ENCODE measurements at places on chromosomes 5 and 9. TPM values are rescaled to one million over a fixed set of nuclear protein-coding genes. Genes with fewer than 3 reads are reported as not detected.
A peak's percentile ranks its signal among the peaks of the same experiment; 100 is the strongest.

GRCh38 chr9:33048054-33048465, 23.0 kb downstream of the DNAJA1 start:
- no peak for DNase-seq

DNA sequence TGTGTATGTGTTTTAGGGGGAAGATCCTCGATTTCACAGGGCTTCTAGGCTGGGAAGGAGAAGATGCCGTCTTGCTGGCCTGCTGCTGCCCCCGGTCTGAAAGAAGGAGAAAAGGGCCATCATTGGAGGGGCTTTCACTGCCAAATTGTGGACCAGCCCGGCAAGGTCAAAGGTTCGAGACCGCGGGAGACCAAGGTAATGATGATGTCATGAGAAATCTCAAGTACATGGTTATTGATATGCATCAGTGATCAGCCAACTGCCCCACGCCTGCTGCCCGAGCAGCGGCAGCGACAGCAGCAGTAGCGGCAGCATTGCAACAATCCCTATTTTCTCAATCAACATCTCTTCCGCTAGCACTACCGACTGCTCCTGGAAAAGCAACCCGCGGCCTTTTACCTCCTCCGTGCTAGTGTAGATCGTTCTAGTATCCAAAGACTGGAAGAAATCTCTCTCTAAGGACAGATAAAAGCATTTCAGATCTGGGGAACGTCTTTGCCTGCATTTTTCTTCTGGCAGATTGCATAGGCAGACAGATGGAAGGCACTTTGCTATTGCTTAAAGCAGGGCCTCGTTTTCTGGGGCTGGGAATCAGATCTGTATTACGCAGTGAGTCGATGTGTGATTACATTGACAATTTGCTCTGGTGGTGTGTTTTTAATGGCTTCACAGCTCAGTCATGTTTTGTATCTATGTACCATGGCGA, 215.3 kb downstream of the MEF2C start:
- no peak for DNase-seq

- no peak for DNase-seq
These were observed 62.9 kb upstream of the ORM1 start for GRCh38 chr9:114259798-114260523.

GRCh38 chr9:3477236-3477834, 48.5 kb downstream of the RFX3 start:
- no peak for DNase-seq

DNA sequence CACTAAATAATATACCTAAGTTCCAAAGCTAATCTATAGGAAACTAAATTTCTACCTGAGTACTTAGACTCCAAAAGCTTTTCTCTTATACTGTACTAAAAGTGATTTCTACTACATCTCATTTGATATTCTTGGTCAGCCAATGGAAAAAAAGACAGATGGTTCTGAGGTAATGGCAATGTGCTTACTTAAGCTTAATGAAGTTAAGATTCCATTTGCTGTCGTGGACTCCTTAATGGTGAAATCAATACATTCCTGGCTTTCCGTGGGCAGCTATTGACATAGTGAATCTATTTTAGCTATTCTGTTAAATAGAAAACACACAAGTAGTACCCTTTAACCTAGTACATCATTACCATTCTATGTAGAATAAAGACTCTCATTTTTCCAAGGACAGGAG, 1825.6 kb upstream of the CDH9 start:
- DNase-seq: no peak

- DNase-seq: no peak
These were observed 675.2 kb downstream of the ACTL7B start for GRCh38 chr9:108180541-108180940.

GRCh38 chr9:36961561-36962325, 72.3 kb downstream of the PAX5 start:
- no peak for DNase-seq

GRCh38 chr9:112711050-112711689, 6.7 kb downstream of the INIP start:
- no peak for DNase-seq

GRCh38 chr5:119343766-119344165, 12.1 kb upstream of the TNFAIP8 start:
- DNase-seq: no peak

DNA sequence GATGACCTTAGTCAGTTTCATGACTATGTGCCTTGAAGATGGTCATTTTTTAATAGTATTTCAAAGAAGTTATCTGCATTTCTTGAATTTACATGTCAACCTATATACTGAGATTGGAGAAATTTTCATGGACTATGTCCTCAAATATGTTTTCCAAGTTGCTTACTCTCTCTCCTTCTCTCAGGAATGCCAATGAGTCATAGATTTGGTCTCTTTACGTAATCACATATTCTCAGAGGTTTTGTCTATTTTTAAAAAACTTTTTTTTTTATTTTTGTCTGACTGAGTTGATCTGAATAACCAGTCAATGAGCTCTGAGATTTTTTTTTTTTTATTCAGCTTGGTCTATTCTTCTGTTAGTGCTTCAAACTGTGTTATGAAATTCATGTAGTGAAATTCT, 374.7 kb upstream of the GRIN3A start:
- no peak for DNase-seq

- DNase-seq: no peak
These were observed 175.3 kb upstream of the KLF9 start for GRCh38 chr9:70589571-70590314.

- no peak for DNase-seq
These were observed 108.4 kb downstream of the ALDH1A1 start for GRCh38 chr9:72844440-72844768.

DNA sequence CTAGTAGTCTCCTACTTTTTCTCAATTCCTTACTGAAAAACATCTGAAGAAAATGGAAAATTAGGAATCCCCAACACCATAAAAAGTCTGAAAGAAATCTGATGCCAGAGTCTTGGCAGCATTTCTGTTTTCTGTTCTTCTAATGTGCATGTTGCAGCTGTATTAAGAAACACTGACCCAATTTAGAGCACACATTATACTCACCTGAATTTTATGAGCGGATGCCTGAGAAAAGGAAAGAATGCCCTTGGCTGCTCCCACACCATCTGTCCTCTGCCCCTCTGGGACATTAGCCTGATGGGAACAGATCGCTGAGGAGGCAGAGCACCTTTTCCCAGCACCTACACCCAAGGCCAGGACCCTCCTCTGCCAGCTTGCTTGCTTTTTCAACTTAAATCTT, 14.1 kb upstream of the ANP32B start:
- DNase-seq: no peak

- DNase-seq: peak; percentile 72
These were observed 37.7 kb downstream of the LAMC3 start for GRCh38 chr9:131046581-131047202.

DNA sequence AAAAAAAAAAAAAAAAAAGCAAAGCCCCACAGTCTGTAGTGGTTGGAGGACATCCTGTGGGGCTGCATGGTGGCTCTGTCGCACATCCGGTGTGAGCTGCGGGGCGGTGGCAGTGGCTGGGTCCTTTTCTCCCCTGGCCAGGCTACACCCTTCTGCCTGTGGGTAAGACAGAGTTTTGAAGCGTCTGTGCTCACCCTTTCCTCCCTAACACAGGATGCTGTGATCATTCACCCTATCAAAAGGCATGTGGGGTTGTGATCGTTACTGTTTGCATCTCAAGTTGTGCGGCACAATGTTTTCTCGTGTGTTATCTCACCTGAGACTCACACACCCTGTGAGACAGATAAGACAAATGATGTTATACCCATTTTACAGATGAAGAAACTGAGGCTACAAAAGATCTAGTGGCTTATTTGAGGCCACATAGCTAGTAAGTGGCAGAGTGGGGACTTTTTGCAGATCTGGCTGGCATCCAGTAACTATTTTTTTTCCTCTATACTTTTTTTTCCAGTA, 17.5 kb downstream of the IRF1 start:
- no peak for DNase-seq

DNA sequence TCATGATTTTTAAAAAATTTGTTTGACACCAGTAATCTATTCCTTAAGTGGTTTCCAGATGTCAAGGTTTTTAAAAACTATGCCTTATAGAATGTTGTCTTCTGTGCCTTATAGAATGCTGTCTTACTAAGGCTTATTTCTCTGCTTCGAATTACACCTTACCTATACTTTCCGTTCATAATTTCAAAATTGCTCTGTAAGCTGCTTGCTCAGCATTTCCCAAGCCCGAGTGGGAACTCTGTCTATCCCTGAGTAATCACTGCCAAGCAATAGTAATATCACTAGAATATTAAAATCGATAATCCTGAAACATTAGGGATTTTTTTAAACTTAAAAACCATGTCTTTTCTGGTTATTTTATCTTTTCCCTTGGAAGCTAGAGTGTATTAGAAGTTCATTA, 376.3 kb downstream of the PIK3R1 start:
- no peak for DNase-seq

DNA sequence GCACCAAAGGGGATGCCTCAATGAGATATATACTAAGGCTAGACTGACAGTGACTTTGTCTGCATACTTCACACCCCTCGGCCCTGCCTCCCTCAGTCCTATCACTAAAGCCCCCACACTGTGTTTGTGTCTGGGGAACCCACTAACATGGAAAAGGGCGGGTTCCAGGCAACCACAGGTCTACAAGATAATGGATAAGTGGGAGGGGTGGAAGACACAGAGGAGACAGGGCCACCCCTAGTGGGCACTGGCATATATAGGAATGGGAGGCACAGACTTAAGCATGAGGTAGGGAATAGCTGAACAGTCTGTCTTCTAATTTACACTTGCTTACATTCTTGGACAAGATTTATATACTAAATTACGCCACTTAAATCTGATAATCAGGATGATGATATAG, 74.0 kb downstream of the SLIT3 start:
- DNase-seq: no peak

DNA sequence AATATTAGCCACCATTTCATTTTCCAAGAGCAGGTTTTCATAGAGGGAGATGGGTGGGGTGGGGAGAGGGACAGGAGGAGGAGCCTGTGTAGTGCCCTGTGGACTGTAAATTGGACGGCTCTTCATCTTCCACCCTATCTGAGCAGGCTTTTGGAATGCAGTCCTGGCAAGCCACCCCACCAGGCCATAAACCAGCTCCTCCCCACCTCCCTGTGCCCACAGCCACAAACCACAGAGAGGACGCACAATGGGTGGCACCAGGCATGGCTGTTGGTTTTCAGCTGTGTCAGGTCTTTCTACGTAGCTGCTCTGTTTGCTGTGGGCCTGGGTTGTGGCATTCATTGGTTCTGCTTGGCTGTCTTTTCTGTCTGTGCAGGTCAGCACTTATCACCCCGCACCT, 58.0 kb downstream of the PLAC8L1 start:
- peak; percentile 68 for DNase-seq

DNA sequence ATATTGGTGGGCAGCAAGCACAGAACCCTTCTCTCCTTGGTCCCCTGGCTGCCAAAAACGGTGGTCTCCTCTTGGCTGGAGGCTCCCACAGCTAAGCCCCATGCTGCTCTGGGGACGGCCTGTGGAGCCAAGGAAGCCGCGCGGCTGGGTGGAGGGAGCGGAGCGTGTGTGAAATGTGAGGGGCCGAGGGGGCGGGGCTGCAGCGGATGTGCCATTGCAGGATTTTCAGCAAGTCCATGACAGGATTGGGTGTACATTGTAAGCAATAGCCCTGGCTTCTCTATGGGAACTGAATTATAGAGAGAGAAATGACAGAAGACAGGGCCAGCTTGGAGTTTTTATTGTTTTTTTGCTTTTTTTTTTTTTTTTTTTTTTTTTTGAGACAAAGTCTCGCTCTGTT, 336.5 kb downstream of the DIRAS2 start:
- DNase-seq: no peak

- DNase-seq: peak; percentile 70
These were observed 655.2 kb upstream of the RIOK2 start for GRCh38 chr5:97838214-97838613.

DNA sequence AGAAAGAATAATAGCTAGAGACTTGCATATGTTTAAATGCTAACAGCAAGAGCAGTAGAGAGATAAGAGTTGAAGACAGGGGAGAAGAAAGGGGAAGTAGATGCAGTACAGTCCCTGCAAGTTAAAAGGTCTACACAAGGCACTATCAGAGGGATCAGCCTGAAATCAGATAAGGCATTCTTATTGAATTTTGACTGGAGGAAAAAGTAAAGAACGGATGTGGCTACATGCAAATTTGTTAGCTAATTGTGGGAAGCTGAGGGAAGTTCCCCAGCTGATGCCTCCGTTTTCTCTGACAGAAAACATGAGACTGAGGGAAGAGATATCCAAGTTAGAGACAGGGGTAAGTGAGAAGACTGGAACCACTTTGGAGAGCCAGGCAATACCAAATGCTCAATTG, 12.9 kb upstream of the RHOBTB3 start:
- DNase-seq: no peak

GRCh38 chr5:169223595-169223953, 77.4 kb downstream of the SLIT3 start:
- no peak for DNase-seq

DNA sequence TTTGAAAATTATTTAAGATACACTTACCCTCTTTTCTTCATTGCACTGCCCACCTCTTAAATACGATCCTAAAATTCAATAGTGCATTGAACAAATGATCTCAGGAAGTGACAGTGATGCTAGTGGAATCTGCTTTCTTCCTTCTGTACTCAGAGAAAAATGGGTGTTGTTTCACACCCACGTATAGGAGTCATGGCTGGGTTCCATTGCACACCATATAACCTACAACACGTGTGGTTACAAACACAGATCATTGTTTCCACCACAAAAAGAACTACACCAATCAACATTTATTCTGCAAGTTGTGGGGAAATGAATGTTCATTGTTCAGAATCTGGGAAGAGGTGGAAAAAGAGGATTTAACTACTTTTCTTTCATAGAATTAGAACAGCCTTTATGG, 275.9 kb downstream of the MAN2A1 start:
- DNase-seq: no peak

- no peak for DNase-seq
These were observed 32.3 kb downstream of the OLFML2A start for GRCh38 chr9:124809211-124809610.

LCN12 gene
- 14.2 TPM for total RNA-seq

TAF1L gene
- total RNA-seq: 0.07 TPM

NPR3 gene
- total RNA-seq: 2.2 TPM

FLT4 gene
- total RNA-seq: not detected

WNK2 gene
- total RNA-seq: 44.6 TPM

VCAN gene
- total RNA-seq: 0.43 TPM

GALNT12 gene
- total RNA-seq: 52.9 TPM

FOXD4L6 gene
- 0.20 TPM for total RNA-seq

CCDC152 gene
- 0.25 TPM for total RNA-seq

ARSI gene
- total RNA-seq: 3.2 TPM

All from PC-9 (cell line).